ENCODE measurements at places on chromosomes 4 and X. TPM values are rescaled to one million over a fixed set of nuclear protein-coding genes. Genes with fewer than 3 reads are reported as not detected.

PPM1K gene
- 9.3 TPM for total RNA-seq

CXCL5 gene
- 2.1 TPM for total RNA-seq

LSM6 gene
- 32.5 TPM for total RNA-seq

METAP1 gene
- 64.7 TPM for total RNA-seq

TBC1D8B gene
- 5.9 TPM for total RNA-seq

NPY1R gene
- total RNA-seq, result under 0.01 TPM

SPATA4 gene
- total RNA-seq, result 0.14 TPM

WDFY3 gene
- 60.5 TPM for total RNA-seq

All from nasal cavity respiratory epithelium epithelial cell of viscerocranial mucosa (primary cell).